Activated CD4-positive, alpha-beta T cell treated with anti-CD3 and anti-CD28 coated beads, Interleukin-2, amount 50 U/mL, for 4 hours (primary cell): ENCODE measurements at places on chromosomes 2 and 18.

DNA sequence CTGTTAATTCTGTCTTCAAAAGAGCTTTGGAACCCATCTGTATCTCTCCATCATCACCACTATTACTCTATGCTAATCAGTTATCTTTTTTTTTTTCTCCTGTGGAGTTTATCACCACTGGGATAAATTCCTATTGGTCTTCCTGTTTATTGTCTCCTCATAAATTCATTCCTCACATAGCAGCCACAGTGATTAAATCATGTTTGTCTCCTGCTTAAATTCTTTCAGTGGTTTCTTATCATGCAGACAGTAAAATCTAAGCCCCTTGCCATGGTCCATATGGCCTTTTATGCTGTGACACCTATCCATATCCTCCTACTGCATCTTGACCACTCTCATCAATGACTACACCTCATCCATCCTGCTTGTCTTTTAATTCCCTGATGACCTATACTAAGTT, 239.8 kb upstream of the ZEB2 start:
- DNase-seq: no peak

- no peak for DNase-seq
Observed at GRCh38 chr18:148841-149240, 9.5 kb upstream of the USP14 start.

DNA sequence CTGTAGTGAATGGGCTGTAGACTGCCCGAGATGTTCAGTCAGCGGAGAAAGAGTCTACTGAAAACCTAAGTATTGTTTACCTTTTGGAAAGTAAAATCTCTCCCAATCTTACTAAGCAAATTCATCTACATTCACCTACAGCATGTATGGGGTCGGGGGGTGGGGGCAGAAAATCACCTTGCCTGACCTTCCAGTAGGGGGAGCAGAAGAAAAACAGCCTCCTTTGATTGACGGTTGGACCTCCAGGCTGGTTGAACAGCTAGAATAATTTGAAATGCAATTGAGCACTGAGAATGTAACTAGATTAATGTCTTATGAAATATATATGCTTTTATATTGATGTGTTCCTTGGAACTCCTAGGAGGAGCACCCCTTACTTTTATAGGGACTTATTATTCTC, 10.0 kb downstream of the LRATD1 start:
- DNase-seq: no peak

GRCh38 chr2:163990541-163990940, 254.7 kb upstream of the FIGN start:
- DNase-seq: no peak

GRCh38 chr2:68371581-68371980, 6.5 kb downstream of the PLEK start:
- no peak for DNase-seq

GRCh38 chr2:11773111-11773510, 26.7 kb downstream of the LPIN1 start:
- no peak for DNase-seq

DNA sequence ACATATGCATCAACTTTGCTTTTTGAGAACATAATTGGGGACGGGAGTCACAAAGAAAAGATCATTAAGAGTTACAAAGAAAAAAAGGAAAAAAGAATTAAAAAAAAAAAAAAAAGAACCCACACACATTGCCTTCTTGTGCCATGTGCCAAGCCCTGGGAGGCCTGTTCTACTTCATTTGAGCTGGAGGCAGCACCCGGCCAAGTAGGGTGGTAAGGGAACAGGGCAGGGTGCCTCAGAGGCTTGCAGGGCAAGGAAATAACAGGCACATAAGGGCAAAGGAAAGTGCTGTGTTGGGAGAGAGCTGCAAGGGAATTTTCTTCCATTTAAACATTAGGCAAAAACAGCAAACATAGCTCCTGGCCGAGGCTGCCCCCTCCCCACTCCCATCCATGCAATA, 418.0 kb downstream of the TMEM182 start:
- no peak for DNase-seq

DNA sequence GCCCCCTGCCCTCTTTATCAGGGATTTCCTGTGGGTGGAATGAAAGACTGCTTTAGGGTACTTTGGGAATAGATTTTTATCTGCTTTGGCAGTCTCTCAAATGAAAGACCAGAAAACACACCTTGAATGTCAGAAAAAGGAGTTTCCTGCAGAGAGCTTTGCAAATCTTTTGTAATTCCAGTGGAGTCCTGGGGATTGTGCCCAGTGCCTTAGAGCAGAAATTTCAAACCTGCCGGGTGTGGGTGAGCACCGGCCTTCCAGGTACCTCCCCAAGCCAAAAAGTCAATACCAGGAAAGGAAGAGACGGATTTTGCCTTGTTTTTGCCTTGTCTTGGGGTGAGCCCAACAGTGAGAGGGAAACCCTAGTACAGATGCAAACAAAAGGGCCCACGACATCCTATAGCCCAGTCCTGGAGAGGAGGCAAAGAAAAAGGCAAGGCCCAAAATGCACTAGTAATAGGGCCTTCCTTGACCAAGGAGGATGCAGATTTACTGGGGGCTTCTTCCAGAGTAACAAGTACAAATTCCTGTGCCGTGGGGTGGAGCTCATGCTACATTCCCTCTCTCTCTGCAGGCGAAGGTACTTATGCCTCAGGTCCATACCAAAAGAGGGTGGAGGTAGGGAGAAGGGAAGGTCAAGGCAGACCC, 36.4 kb downstream of the FOXI3 start:
- DNase-seq: no peak

GRCh38 chr2:118667964-118668363, 179.5 kb downstream of the EN1 start:
- DNase-seq: no peak

- no peak for DNase-seq
Observed at GRCh38 chr18:38557006-38557405, 991.4 kb upstream of the CELF4 start.

GRCh38 chr2:191747170-191747530, 69.2 kb downstream of the NABP1 start:
- no peak for DNase-seq

- DNase-seq: no peak
Observed at GRCh38 chr2:37337620-37338280, 6.7 kb upstream of the QPCT start.

GRCh38 chr2:206918263-206918662, 21.1 kb upstream of the CPO start:
- DNase-seq: no peak

- DNase-seq: no peak
Observed at GRCh38 chr2:180983468-180984242, 3.2 kb downstream of the UBE2E3 start.

DNA sequence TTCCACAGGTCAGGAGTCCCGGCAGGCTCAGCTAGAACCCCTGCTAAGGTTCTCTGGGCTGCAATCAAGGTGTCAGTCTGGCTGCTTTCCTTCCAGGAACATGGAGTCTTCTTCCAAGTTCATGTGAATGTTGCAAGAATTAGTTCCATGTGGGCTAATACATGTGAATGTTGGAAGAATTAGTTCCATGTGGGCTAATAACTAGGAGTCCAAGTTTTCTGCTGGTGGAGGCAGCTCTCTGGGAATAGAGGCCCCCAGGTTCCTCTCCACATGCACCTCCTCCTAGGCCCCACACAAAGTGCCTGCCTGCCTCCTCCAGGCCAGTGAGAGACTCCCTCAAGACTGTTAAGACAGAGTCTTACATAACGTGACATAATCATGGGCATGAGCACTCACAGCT, 140.8 kb upstream of the SLC35G4 start:
- DNase-seq: no peak

- DNase-seq: no peak
Observed at GRCh38 chr2:226154610-226155009, 645.0 kb downstream of the IRS1 start.

DNA sequence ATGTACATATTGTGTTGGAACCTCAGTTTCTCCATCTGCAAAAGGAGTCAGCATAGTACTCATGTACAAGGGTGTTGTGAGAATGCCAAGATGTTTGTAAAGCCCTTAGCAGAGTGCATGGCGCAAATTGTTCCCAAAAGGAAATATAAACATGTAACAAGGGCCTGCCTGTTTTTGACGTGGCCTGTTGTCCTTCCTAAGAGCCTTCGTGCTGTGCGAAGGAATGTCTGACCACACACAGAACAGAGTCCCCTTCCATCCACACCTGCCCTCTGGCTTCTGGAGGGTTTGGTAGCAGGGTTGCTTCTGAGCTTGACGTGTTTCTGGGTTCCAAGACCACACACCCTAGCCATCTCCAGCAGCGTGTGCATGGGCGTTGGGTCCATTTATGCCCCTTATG, 34.9 kb downstream of the CABLES1 start:
- DNase-seq: no peak

DNA sequence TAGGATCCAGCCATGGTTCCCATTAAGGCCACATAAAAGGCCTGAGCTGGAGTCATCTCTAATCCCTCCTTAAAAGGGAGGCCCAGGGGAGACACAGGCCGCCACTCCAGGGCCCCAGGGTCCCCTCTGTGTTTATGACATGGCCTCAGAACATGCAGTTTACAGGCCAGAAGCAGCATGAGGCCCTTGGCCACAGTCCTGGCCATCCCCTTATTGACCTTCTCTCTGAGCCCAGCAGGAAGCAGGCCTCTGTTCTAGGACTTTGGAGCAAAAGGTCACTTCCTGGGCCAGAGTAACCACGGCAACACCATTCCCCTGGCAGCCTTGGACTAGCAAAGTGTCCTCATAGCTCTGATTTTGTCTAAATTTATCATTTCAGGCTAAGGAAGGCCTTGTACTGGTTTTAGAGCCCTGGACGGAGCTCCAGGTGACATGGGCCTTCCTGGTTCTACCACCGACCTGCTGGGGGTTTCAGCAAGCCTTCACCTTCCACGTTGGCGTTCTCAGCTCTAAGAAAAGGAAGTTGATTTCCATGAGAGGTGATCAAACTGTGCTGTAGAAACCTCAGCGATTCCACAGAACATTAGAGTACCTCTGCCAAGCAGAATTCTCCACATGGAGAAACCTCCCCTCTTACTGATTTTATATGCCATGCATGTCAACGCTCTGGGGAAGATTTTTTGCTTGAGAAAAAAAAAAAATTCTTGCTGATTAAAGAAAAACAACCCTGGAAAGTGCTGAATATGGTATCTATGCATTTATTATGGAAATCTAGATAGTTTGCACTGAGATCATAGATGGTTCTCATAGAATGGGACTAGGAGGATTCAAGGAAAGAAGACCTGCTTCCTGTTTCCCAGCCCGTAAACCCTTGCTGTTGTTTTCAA, 53.7 kb downstream of the HS1BP3 start:
- no peak for DNase-seq

- no peak for DNase-seq
Observed at GRCh38 chr2:241217320-241218031, 29.0 kb downstream of the ANO7 start.

GRCh38 chr2:218075975-218076811, 7.1 kb downstream of the RUFY4 start:
- DNase-seq: no peak
